Suppressor macrophage treated with lipopolysaccharide for 4 hours (primary cell): ENCODE measurements at places on chromosomes 1 and 21.

GRCh38 chr1:84387480-84388163, 10.7 kb upstream of the DNASE2B start:
- DNase-seq: no peak

DNA sequence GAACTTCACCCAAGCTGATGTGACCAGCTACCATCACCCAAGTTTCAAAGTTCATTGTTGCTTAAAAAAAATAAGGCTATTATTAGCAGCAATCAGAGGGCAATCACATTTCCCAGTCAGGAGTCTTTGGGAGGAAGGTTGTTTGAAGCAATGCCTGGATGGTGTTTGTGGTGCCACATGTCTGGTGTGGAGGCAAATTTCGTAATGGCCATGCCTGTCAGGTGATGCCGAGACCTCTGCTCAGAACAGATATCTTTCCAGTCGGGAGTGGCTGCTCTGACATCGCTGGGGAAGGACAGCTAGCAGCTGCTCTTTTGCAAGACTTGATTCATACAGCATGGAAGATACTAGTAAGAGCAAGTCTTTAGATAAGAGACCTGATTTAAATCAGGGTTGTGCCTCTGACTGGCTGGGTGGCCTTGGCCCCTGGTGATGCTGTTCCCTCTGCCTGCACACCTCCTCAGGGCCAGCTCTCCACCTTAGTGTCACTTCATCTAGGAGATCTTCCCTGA, 187.8 kb upstream of the JUN start:
- DNase-seq: peak; percentile 62

GRCh38 chr21:35838350-35838749, 222.0 kb downstream of the SETD4 start:
- no peak for DNase-seq

DNA sequence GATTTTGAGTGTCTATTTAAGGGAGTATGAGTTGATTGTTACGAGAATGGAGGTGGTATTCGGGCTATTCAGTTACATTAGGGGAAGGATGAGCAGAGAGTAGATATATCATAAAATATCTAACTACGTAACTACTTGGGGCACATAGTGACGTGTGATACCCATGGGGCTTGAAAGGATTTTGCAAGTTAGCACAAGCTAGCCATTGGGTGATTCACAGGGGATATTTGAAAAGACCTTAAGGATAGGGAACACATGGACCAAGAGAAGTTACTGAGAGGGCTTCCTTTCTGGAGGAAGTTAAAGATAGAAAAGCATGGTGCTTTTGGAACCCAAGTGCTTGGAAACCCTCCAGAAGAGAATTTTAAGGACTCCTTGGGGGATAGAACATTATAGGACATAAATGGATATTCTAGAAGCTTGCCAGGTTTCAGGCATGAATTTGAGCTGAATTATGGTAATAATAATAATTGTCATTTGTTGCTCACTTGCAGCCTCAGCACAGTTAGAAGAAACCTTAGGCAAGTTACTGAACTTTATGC, 5.4 kb downstream of the DISP1 start:
- DNase-seq: peak; percentile 14

GRCh38 chr1:41773842-41774241, 144.9 kb downstream of the HIVEP3 start:
- DNase-seq: no peak

DNA sequence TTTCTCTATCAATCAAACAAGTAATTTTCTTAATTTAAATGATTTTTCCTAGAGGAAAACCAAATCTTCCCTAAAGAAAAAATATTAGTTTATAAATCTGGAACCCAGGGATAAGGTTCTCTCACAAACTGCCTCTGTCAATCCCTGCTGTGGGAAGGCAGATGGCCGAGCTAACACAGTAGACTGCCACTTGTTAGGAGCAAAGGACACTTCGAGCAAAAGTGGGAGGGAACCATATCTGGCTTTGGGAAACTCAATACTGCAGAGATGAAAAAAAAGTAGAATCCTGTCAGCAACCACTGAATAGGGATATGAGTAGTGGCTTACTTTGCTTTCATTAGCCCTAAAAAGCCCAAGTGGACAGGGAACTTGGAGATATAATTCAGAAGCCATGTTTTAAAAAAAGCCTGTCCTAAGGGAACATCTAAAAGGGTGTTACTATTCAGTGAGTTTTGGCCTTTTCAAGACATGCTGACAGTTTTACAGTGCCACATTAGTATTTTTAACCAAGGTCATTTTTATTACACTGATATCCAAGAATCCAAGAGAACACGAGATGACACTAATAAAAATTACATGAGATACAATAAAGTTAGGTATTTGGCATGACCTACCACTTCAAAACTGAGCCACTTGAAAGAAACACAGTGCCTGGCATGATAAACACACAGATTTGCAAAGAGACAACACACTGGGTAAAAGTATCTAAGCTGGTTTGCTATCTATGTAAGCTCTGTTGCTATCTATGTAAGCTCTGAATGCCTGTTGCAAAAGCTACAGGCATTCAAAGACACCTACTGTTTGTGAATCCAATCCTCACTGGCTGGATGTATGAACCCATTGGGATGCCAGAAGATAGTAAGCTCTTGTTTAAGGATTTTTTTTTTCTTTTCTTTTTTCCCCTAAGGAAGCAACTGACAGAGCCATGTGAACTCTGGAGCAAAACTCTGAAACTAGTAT, 21.4 kb downstream of the TEX38 start:
- no peak for DNase-seq

- DNase-seq: no peak
These were observed 23.5 kb upstream of the C1QA start for GRCh38 chr1:22612671-22613571.

- DNase-seq: no peak
These were observed 250.6 kb downstream of the SPATA17 start for GRCh38 chr1:217881607-217882332.
